Right lung (tissue), 10 donors: ENCODE measurements at places on chromosomes 4 and X. TPM values are rescaled to one million over a fixed set of nuclear protein-coding genes. Genes with fewer than 3 reads are reported as not detected.

The TMEM35A gene
- 17.1 TPM for polyA plus RNA-seq

The ARL13A gene
- 0.26 TPM for polyA plus RNA-seq

DNA sequence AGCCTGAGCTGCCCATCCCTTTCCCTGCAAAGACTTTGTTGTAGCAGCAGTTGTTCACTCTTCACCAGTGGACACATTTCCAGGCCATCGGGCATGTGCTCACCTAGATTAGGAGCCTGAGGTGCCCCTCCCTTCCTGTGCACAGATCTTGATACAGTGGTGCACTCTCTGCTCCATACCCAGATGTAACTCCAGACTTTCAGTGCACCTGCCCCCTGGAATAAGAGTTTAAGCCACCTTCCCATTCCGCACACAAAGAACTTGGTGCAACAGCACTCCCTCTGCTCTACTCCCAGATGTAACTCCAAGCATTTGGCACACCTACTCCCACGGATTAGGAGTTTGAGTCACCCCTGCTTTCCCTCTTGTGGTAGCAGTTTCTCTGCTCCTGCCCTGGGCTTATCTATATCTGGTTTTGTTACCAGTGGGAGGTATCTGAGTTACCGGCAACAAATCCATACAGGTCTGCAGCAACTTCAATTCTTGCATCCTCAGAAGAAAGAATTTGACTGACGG, 36.0 kb upstream of the PLK4 start:
- DNase-seq, result no peak

- no peak for DNase-seq
Measured at GRCh38 chr4:1293991-1294390, 4.3 kb downstream of the MAEA start.

DNA sequence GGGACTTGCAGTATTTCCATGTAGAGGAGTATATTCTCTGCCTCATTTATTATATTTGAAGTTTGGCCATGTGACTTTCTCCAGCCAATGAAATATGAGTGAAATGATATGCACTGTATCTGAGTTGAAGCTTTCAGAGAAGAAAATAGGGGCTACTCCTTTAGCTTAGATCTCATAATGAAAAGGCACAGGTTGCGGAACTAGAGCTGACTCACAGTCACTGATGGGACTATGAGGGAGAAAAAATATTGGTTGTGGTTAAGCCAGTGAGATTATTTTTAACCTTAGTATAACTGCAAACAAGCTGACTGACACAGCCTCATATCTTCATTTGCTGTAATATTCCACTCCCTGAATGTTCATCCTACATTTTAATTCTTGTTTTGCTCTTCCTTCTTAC, 1104.3 kb downstream of the RPA4 start:
- DNase-seq, result no peak

- DNase-seq, result no peak
Measured at GRCh38 chrX:16966752-16967448, 20.4 kb downstream of the REPS2 start.

DNA sequence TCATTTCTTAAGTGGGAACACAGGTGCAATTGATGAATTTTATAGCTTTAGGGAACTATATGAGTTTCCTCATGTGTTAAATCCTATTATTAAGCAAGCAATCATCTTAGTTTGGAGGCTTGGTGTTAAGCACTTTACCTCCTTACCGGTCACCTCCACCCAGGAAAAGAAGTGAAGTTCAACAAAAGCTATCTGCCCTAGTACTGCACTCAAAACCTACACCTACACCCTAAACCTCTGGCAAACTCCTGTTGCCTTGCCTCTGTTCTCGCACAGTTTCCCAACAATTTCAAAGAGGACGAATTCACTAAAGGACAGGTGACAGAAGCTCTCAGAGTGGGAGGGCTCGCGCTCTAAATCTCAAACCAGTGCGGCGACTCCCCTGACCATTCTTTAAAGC, 85.7 kb upstream of the TENT5D start:
- DNase-seq, result no peak
